T-helper 2 cell (primary cell): ENCODE measurements at places on chromosomes 7 and 10.

DNA sequence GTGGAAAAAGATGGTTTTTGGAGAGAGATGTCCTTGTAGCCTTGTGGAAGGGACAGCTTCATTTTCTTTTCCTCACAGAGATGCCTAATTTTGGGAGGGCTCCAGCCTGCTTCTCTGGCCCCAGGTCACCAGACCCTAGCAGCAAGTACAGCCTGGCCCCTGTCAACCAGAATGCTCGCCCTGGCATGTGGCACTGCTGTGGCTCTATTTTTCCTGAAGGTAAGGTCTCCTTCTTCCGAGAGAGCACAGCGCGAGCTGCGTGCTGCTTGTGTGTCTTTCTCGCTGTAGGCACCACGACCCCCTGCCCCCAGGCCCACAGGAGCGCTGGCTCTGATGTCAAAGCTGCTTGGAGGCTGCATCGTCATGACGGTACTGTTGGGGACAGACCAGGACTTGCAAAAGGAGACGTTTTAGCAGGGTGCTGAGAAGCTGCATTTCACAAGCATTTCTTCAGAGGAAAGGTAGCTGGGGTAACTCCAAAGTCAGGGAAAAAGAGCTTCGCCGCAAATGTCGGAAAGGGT lies 58.7 kb downstream of the CLEC2L start:
- DNase-seq = no peak

GRCh38 chr10:116774728-116775151 lies 32.4 kb upstream of the HSPA12A start:
- DNase-seq = no peak

GRCh38 chr7:46145412-46145811 lies 224.3 kb upstream of the IGFBP3 start:
- DNase-seq = no peak

- no peak for DNase-seq
Observed at GRCh38 chr7:17325364-17325763, 26.9 kb downstream of the AHR start.

GRCh38 chr10:53765311-53765710 lies 992.7 kb upstream of the MBL2 start:
- DNase-seq = no peak

DNA sequence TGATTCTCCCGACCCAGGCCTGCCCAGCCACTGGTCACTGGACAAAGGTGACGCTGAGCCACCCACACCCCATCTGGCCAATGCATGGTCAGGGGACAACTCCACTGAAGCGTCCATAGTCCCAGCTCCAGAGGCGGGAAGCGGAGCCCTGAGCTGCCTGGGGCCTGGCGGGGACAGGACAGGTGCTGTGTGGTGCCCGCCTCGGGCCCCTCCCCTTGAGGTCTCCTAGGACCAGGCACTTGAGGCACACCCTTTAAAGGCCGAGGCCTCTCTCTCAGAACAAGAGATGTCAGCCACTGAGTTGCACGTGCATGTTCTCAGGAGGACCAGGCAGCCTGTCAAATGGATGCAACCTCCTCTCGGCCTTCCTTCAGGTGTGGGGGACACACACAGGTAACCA lies 52.5 kb upstream of the PPP2R2D start:
- no peak for DNase-seq

DNA sequence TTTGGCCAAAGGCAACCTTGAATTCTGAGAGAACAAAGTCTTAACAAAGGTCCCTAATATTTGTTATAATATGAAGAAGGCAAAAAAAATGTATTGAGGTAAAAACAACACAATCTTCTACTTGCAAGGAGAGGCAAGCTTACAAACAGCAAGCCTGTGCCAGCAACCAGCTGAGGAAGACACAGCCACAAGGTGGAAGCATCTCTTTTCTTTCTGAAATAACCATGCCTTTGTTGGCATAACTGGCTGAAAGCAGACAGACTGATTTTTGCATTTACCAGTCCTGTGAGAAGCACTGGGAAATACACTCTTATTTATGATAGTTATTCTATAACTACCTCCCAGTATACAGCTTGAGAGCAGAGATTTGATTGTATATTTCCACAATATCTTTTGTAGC lies 292.0 kb downstream of the PHTF2 start:
- DNase-seq = no peak

GRCh38 chr10:43574906-43575305 lies 490 bp upstream of the ZNF239 start:
- DNase-seq = no peak

DNA sequence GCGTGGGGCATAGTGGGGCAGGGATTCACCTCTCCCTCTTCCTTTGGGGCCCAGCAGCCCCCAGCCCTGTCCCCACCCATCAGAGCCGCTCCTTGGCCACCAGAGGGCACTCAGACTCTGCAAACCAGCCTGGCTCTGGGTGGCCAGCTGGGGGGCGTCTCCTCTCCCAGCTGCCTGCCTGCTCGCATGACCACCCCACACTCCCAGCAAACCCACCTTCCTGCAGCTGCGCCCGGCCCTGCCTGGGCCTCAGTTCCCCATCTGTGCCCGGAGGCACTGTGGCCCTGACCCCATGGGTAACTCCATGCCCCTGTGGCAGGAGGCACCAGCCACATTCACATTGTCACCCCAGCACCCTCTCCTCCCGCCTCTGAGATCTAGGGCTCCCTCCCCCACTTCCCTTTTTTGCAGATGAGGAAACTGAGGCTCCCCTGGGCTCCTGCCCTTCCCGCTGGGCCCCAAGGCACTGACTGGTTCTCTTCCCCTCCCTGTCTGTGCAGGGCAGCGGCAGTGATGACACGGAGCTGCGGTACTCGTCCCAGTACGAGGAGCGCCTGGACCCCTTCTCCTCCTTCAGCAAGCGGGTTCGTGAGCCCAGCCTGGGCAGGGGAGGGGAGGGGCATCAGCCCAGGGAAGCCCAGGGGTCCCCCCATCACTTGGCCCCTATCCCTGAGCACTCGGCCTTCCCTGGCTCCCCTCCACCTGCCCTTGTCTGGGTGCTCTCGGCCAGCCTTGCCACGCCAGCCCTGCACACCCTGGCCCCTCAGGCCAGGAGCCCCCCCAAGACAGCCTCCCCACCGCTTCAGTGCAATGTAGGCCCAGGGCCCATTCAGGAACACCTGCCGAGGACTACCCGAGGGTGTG lies 6.9 kb upstream of the SH2B2 start:
- peak; percentile 63 for DNase-seq

DNA sequence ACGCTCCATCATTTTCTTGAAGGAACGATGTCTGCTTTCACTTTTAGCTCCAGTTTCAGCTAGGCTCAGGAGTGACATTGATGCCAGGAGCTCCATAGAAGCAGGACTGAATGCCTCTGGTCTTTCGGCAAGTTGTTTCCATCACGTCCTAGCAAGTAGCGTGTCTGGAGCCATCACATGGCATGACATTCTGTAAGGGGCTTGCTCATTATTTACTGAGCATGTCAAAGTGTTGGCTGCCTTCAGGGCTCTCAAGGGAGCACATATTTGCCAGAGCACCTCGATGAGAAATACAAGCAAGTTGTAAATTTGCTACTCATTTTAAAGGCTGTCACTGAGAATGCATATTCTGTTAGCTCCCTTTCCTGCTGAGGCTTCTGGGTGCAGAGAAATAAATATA lies 131.0 kb upstream of the ITGB1 start:
- no peak for DNase-seq

DNA sequence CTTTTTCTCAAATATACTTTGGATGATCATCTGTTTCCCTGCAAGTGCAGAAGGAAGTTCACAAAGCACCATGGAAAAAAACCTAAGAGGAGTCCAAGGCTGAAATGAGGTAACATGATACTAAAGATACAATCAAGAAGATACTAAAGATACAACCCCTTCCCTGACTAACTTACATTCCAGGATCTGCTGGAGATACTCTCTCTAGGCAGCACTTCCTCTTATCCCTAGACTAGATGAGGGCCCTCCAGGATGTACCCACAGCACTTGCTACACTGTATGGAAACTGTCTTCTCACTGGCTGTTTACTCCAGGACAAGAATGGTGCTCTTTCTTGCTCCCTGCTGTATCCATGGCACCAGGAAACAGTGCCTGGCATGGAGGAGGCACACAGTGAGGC lies 116.4 kb upstream of the NFE2L3 start:
- DNase-seq = no peak

- no peak for DNase-seq
Observed at GRCh38 chr10:69663369-69663947, 33.4 kb downstream of the FAM241B start.

DNA sequence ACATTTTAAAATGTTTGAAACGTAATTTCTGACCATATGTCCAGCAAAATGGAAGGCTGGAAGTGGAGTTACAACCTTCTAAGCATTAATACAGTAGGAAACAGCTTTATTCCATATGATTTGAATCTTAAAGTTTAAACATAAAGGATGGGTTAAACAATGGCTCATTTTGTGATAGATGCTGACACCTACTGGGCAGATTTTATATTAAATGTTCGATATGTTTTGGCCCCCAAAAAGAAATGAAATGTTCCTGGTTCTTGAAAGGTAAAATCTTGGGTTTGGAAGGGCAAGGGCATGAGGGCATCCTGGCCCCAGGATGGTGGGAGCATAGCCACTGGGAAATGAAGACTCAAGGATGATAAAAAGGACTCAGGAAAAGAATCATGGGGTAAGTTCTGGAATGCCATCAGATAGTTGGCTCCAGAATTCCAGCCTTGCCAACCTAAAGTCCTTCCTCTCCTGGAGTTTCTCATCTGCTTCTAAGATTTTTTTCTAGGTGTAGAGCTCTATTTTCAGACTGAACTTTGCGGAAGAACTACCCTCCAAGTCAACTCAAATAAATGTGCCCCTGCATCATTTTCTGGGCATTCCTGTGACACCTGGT lies 34.6 kb upstream of the SLC35G1 start:
- no peak for DNase-seq

- DNase-seq = no peak
Observed at GRCh38 chr10:86387178-86387794, 20.7 kb upstream of the GRID1 start.

DNA sequence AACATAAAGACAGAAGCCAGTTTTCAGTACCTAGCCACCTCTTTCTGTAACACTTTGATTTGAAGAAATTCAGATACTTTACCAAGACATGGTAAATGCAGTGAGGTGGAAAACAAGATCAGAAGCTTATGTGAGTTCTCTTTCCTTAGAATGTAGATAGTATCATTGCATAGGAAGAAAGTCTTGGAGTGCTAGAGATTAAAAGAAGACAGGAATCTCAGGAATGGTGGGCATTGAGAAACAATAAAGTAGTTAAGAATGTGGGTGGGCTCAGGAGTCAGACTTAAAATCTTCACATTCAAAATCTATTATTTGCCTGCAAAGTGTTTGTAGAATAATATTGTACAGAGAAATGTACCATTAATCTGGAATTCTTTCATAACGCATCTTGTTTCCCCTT lies 58.9 kb downstream of the POLL start:
- no peak for DNase-seq

- DNase-seq = no peak
Observed at GRCh38 chr10:79459243-79459642, 13.8 kb upstream of the ZCCHC24 start.

GRCh38 chr10:34223658-34224057 lies 591.4 kb downstream of the PARD3 start:
- no peak for DNase-seq
